ENCODE measurements at places on chromosomes 5 and 9. TPM values are rescaled to one million over a fixed set of nuclear protein-coding genes. Genes with fewer than 3 reads are reported as not detected.

Gene UNC13B
- 14.6 TPM for total RNA-seq

Gene GLDC
- 0.39 TPM for total RNA-seq

Gene BARHL1
- not detected for total RNA-seq

DNA sequence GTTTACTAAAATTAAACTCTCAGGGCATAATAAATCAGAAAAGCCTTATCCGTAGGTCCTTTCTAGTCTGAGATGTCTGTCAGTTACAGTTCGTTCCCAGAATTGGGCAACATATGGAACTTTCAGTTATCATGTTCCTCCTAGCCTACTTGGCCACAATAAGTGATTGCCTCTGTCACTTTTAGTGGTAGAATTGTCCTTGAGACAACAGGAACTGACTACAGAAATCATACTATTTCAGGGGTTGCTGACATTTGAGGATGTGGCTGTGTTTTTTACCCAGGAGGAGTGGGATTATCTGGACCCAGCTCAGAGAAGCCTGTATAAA, 956 bp downstream of the ZNF189 start:
- DNase-seq: no peak

Gene CCDC187
- total RNA-seq: not detected

- no peak for DNase-seq
These were observed 7.6 kb downstream of the TMEM174 start for GRCh38 chr5:73180566-73180965.

DNA sequence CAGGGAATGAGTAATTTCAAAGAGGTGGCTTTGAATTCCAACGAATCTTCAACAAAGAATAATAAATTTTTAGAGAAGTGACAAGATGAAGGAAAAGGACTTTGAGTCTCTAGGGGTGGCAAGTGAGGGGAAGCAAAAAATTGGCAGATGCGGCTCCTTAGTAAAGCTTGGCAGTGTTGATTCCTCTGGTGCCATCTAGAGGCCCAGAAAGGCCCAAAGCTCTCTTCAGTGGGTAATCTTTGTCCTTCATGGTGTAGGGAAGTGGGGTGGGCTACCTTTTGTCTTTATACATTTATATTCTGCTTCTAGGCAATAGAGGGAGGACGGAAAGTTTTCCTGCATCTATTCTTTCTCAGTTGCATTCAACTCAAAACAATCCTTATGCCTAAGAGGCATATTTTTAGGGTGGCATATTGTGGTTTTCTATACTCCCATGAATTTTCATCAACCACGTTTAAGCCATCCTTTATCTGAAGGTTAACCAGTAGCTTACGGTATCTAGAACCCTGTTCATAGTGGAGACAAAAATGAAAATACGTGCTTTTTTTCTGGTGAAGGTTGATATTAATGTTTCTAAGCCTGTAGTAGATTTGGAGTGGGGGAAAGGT, 17.5 kb upstream of the ROPN1L start:
- no peak for DNase-seq

- DNase-seq: no peak
These were observed 408.7 kb upstream of the PIK3R1 start for GRCh38 chr5:67806654-67807438.

GRCh38 chr9:98069551-98069950, 13.0 kb downstream of the NANS start:
- no peak for DNase-seq
